Bronchial smooth muscle cell (primary cell): ENCODE measurements at places on chromosomes 3 and 15. TPM values are rescaled to one million over a fixed set of nuclear protein-coding genes. Genes with fewer than 3 reads are reported as not detected.

Gene TWF2
- 78.8 and 87.5 TPM in 2 replicates for total RNA-seq

Gene LOXL1
- 93.8 and 201 TPM in 2 replicates for total RNA-seq

Gene IMPG2
- 0.32 and 0.86 TPM in 2 replicates for total RNA-seq

Gene QTRT2
- 6.1 and 9.1 TPM in 2 replicates for total RNA-seq

Gene PLD1
- 9.5 and 15.5 TPM in 2 replicates for total RNA-seq

Gene LMAN1L
- total RNA-seq, result not detected in 2 replicates

Gene DMXL2
- 14.4 and 20.6 TPM in 2 replicates for total RNA-seq

Gene SAMD7
- total RNA-seq, result not detected in 2 replicates
